ENCODE measurements at places on chromosomes 1 and 21.

DNA sequence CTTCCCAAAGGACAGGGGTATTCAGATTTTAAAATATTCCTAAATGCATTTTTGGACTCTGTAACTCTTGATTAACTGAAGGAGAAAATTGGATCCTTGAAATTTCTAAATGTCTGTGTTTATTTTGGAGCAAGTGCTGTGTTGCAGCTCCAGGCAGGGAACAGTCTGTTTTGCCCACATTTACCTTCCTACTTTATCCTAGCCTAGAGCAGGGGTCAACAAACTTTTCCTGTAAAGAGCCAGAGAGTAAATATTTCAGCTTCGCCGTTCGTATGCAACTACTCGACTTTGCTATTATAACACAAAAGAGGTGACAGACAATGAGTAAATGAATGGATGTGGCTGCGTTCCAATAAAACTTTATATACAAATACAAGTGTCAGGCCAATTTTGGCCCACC is 402.2 kb downstream of the GPATCH2 start:
- no peak for DNase-seq

DNA sequence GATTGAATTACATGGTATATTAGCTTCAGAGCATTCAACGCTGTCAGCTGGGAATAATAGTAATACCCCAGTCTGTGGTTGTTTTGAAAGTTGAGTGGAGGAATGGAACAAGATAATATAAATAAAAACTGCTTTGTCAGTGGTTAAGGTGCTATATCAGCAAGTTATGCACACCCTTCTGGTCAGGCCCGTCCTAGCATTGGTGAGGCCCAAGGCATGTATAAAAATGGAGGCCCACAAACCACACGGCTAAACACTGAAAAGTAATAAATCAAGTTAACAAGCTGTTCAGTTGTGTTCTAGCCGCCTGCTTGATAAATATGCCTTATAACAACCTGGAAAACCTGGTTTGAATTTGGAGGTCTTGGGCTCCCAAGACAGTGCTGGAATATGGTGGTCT is 77.4 kb downstream of the PSMG1 start:
- DNase-seq = no peak

GRCh38 chr1:111454859-111455641 is 5.8 kb downstream of the ATP5PB start:
- DNase-seq = no peak

- DNase-seq = no peak
Observed at GRCh38 chr1:43537423-43538142, 6.9 kb downstream of the PTPRF start.

DNA sequence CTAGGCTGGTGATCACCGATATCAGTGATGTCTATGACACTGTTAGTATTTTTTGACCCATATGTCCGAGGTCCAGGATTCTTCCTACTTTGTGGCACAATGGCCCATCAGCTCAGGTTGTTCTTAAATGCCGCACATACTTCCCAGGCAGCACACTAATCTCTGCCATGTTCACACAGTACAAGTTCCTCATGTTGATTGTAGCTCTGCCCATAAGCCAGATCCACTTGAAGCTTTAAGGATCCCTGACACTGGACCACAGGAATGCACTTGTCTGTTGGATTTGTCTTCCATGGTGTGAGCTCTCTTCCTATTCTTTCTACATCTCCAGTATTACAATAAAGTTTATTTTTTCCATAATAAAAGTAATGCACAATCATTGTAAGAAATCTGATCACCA is 69.5 kb downstream of the DDX20 start:
- no peak for DNase-seq

- DNase-seq = no peak
Observed at GRCh38 chr1:51439895-51440294, 79.2 kb downstream of the EPS15 start.

Measured in aorta (tissue), 5 donors.